Panc1 (cell line): ENCODE measurements at places on chromosomes 5 and 9.

GRCh38 chr5:107915176-107915812, 244.6 kb upstream of the EFNA5 start:
- DNase-seq, result no peak
- no peaks in the 10 kb centered on the region for H3K27me3 ChIP-seq
- H3K4me3 ChIP-seq, result no peak overlapping the region

- DNase-seq, result no peak
- no peaks in the 10 kb centered on the region for H3K4me1 ChIP-seq
- no peaks in the 10 kb centered on the region for H3K36me3 ChIP-seq
- H3K27me3 ChIP-seq, result no peaks in the 10 kb centered on the region
- H3K4me3 ChIP-seq, result no peak overlapping the region
- H3K27ac ChIP-seq, result no peak overlapping the region
Observed at GRCh38 chr9:112728401-112728800, 10.5 kb upstream of the INIP start.

DNA sequence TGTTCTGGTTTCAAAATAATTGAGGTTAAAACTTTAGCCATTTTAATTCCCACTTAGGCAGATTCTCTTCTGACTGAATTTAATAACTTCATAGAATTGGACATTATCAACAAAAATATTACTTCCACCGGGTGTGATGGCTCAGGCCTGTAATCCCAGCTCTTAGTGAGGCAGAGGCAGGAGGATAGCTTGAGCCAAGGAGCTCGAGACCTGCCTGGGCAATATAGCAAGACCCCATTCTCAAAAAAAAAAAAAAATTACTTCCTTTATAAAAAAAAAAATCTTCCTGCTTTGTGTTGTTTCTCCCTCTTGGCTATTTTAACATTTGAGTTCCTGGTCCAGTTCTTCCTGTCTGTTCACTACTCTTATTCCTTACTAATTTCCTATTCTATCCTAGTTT, 18.0 kb downstream of the APC start:
- no peak overlapping the region for H3K27ac ChIP-seq
- no peaks in the 10 kb centered on the region for H3K27me3 ChIP-seq
- no peaks in the 10 kb centered on the region; the same call in 1 of the 2 replicates for H3K4me1 ChIP-seq
- no peak overlapping the region for H3K4me3 ChIP-seq
- no peaks in the 10 kb centered on the region for H3K36me3 ChIP-seq

- H3K27ac ChIP-seq, result peak overlapping the region; percentile 60; the same call in 1 of the 2 replicates
- no peaks in the 10 kb centered on the region for H3K36me3 ChIP-seq
- no peak overlapping the region for H3K4me3 ChIP-seq
Observed at GRCh38 chr5:104363567-104363966, 801.0 kb upstream of the NUDT12 start.

DNA sequence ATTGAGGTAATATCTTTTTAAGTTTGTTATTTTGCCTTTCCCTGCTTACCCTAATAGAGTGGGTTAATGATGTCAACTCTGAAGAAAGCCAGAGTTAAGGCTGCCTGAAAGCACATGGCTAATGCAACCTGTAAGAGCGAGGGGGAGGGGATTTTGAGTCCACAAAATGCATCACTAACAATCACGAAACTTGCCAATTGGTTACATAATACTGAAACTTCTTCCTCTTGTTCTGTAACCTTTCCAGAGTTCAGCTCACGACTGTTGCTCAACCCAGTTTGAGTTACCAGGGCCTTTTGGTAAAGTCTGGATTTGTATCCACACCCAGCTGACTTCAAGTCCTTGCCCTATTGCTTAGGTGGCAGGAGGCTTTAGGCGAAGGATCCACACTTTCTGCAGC, 308.8 kb downstream of the EFNA5 start:
- H3K27me3 ChIP-seq, result no peaks in the 10 kb centered on the region
- no peaks in the 10 kb centered on the region for H3K4me1 ChIP-seq
- no peak overlapping the region for H3K4me3 ChIP-seq
- DNase-seq, result no peak

- peaks cover 20% of the 10 kb centered on the region for H3K4me1 ChIP-seq
- H3K27me3 ChIP-seq, result no peaks in the 10 kb centered on the region
- no peaks in the 10 kb centered on the region for H3K36me3 ChIP-seq
- DNase-seq, result no peak
- no peak overlapping the region for H3K4me3 ChIP-seq
Observed at GRCh38 chr5:134100283-134101091, 14.0 kb upstream of the TCF7 start.

GRCh38 chr9:132732326-132733259, 62.3 kb downstream of the GTF3C4 start:
- no peak overlapping the region for H3K27ac ChIP-seq
- no peak for DNase-seq
- no peaks in the 10 kb centered on the region for H3K36me3 ChIP-seq
- H3K4me1 ChIP-seq, result no peaks in the 10 kb centered on the region
- H3K27me3 ChIP-seq, result no peaks in the 10 kb centered on the region

DNA sequence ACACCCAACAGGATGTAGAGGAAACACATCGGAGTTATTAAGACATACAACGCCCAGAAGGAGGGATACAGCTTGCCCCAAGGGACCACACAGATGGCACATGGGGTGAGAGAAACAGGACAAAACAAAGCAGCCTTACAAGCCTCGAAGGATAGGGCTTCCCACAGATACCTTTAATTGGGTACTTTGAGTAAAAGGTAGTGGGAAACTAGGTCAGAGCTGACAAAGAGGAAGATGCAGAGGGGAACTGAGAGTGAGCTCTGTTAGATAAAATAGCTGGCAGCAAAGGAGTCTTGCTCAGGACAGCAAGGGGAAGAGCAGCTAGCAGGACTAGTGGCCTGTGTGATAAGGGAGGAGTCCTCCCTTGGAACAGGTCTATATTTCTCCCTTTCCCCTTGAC, 48.2 kb downstream of the OTP start:
- H3K4me3 ChIP-seq, result no peak overlapping the region
- no peaks in the 10 kb centered on the region for H3K36me3 ChIP-seq
- DNase-seq, result no peak
- H3K27ac ChIP-seq, result no peak overlapping the region
- H3K4me1 ChIP-seq, result no peaks in the 10 kb centered on the region

DNA sequence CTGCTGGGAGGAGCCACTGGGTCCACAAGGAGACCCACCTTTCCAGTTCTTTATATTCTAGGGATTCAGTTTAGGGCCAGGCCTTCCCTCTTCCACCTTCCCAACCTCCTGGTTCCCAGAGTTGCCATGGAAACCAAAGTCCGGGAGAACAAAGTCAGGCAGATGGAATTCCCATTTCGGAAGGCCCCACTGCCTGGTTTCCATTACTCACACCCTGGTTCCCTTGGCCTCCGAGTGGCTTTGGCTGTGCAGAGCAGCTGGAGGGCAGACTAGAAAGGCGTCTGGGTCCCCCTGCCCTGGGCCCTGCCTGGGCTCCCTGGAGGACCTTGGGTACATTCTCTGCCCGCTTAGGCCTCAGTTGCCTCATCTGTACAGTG, 136.1 kb downstream of the RGS3 start:
- no peaks in the 10 kb centered on the region for H3K4me1 ChIP-seq
- no peak overlapping the region for H3K27ac ChIP-seq
- no peak for DNase-seq
- no peaks in the 10 kb centered on the region for H3K27me3 ChIP-seq
- H3K4me3 ChIP-seq, result no peak overlapping the region

DNA sequence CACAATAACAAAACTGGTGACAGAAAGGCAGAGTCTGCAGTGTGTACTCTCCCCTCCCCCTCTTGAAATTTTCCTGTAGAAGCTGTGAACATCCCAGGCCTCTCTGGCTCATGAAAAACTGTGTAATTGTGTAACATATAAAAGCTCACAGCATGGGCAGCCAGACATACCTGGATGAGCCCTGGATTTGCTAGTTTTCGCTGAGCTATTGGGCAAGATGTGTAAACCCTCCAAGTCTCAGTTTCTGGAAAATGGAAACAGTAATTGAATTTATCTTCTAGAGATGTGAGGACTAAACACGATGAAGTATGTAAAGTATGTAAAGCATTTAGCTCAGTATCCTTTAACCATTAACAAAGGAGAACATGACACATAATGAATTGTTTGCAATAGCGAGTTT, 143.2 kb upstream of the ANKH start:
- H3K27me3 ChIP-seq, result no peaks in the 10 kb centered on the region
- no peaks in the 10 kb centered on the region for H3K36me3 ChIP-seq
- no peak overlapping the region for H3K27ac ChIP-seq
- H3K4me3 ChIP-seq, result no peak overlapping the region
- no peaks in the 10 kb centered on the region; the same call in 1 of the 2 replicates for H3K4me1 ChIP-seq

- no peaks in the 10 kb centered on the region for H3K36me3 ChIP-seq
- H3K4me1 ChIP-seq, result no peaks in the 10 kb centered on the region
- no peak overlapping the region for H3K27ac ChIP-seq
- no peak overlapping the region for H3K4me3 ChIP-seq
- no peak for DNase-seq
- no peaks in the 10 kb centered on the region for H3K27me3 ChIP-seq
Observed at GRCh38 chr5:12716664-12717063, 812.4 kb upstream of the CTNND2 start.

DNA sequence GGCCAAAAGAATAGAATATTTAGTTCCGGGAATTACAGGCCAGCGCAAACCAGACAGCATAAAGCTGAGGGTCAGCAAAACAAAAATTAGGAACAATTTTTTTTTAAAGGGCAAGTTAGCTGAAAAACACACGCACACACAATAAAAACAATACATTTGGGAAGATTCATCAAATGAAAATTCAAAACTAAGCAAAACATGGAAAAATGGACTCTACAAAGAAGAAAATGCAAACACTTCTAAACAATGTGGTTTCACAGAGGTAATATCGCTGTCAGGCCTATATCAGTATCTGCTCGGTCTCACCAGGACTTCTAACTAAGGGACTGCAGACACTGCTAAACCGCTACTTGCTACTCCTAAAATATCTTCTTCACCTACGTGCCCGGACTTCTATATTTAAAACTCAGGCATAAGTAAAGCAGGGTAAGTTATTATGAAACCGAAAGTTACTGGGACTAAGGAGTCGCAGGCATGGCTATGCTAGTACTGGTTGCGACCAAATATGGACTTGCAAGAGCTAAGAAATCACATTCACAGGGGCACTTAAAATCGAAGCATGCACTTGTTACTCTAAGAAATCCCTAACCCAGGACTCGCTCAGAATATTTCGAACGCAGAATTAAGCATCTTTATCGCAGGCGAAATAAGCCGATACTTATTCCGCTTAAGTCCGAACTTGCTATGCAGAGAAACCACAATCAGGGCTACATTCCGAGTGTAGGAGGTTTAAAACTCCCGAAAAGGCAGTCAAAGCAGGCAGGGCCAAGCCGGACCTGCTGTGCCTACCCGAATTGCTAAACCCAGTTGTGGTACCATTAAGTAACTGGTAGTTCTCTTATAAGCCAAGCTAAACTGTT, 2.3 kb downstream of the ANXA2R start:
- H3K27me3 ChIP-seq, result no peaks in the 10 kb centered on the region
- H3K36me3 ChIP-seq, result 0 out of 2 replicates have a peak, but pooled peaks cover 2% of the 10 kb centered on the region
- peak; percentile 88 for DNase-seq
- H3K4me3 ChIP-seq, result peak overlapping the region; percentile 76
- H3K27ac ChIP-seq, result peak overlapping the region; percentile 99

GRCh38 chr5:132459031-132459982, 31.3 kb downstream of the IRF1 start:
- H3K27me3 ChIP-seq, result no peaks in the 10 kb centered on the region
- no peak overlapping the region for H3K4me3 ChIP-seq
- H3K36me3 ChIP-seq, result no peaks in the 10 kb centered on the region
- H3K4me1 ChIP-seq, result peaks cover 8% of the 10 kb centered on the region
- peak overlapping the region; percentile 34; the same call in 1 of the 2 replicates for H3K27ac ChIP-seq

GRCh38 chr9:128204858-128205257, 1.7 kb downstream of the DNM1 start:
- no peaks in the 10 kb centered on the region for H3K36me3 ChIP-seq
- H3K27me3 ChIP-seq, result no peaks in the 10 kb centered on the region
- no peak overlapping the region; the same call in 1 of the 2 replicates for H3K4me3 ChIP-seq
- no peak overlapping the region for H3K27ac ChIP-seq
- DNase-seq, result no peak

- H3K27ac ChIP-seq, result no peak overlapping the region
- no peak overlapping the region for H3K4me3 ChIP-seq
- DNase-seq, result no peak
- no peaks in the 10 kb centered on the region for H3K27me3 ChIP-seq
Observed at GRCh38 chr9:101073122-101073521, 44.6 kb downstream of the PLPPR1 start.

GRCh38 chr9:21972361-21972760, 21.8 kb downstream of the CDKN2A start:
- no peak overlapping the region for H3K4me3 ChIP-seq
- no peaks in the 10 kb centered on the region for H3K27me3 ChIP-seq
- no peaks in the 10 kb centered on the region for H3K36me3 ChIP-seq
- no peak overlapping the region for H3K27ac ChIP-seq

GRCh38 chr9:69303331-69303730, 21.7 kb upstream of the ENTREP1 start:
- H3K36me3 ChIP-seq, result no peaks in the 10 kb centered on the region
- H3K4me1 ChIP-seq, result no peaks in the 10 kb centered on the region
- no peak overlapping the region for H3K4me3 ChIP-seq

GRCh38 chr9:95876138-95876444, 600 bp downstream of the ERCC6L2 start:
- H3K36me3 ChIP-seq, result peaks cover 13% of the 10 kb centered on the region
- H3K4me3 ChIP-seq, result no peak overlapping the region
- no peaks in the 10 kb centered on the region for H3K27me3 ChIP-seq
- peaks cover 18% of the 10 kb centered on the region for H3K4me1 ChIP-seq
- no peak overlapping the region for H3K27ac ChIP-seq

GRCh38 chr5:9301200-9301599, 244.7 kb downstream of the SEMA5A start:
- H3K27me3 ChIP-seq, result no peaks in the 10 kb centered on the region
- no peaks in the 10 kb centered on the region for H3K4me1 ChIP-seq
- no peaks in the 10 kb centered on the region for H3K36me3 ChIP-seq
- no peak overlapping the region for H3K4me3 ChIP-seq
- no peak for DNase-seq
- no peak overlapping the region for H3K27ac ChIP-seq

GRCh38 chr5:138651767-138652117, 76.5 kb upstream of the HSPA9 start:
- no peak for DNase-seq
- H3K27ac ChIP-seq, result no peak overlapping the region
- no peaks in the 10 kb centered on the region for H3K4me1 ChIP-seq
- no peak overlapping the region for H3K4me3 ChIP-seq

DNA sequence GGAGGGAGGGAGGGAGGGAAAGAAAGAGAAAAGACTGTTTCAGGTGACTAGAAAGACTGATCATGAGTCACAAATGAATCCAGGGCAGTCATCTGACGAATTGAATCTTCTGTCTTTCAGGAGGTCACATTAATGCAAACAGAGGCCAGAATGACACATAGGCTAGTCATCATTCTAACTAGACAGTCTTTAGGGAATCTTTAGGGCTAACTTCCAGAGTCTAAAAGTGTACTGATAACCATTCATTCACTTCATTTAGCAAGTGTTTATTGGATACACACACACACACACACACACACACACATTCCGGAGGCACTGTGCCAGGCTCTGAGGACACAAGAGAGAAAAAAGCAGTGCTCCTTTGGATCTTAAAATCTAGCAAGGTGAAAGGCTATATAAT, 156.7 kb downstream of the EBF1 start:
- H3K4me1 ChIP-seq, result no peaks in the 10 kb centered on the region
- peak; percentile 85 for DNase-seq
- no peaks in the 10 kb centered on the region for H3K27me3 ChIP-seq
- H3K36me3 ChIP-seq, result no peaks in the 10 kb centered on the region
- no peak overlapping the region for H3K27ac ChIP-seq
